IPS DF 19.7 (cell line): ENCODE measurements at places on chromosomes 2 and 18.

DNA sequence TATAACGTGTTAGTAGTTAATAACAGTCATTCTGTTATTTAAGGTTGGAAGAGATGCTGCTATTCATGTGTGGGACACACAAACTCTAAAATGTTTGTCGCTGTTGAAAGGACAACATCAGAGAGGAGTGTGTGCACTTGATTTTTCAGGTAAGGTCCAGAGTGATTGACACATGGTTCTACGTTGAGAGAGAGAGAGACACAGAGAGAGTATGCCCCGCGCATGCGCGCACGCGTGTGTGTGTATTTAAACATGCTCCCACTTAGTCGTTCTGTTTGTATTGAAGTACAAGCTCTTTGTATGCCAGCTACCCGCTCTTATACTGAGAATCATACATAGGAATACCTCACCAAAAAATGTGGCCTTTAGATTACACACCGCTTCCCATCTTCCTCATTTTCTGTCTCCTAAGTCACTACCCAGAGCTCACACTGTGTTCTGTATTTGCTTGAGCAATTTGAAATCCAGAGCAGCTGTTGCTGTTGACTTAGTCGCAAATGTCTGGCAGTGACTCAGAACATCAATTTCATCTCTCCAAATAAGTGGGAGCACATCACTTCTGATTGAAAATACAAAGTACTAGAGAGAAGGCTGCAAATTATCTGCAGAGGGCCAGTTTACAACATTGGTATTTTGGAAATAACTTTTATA is 148.1 kb downstream of the EML6 start:
- no peak for DNase-seq

DNA sequence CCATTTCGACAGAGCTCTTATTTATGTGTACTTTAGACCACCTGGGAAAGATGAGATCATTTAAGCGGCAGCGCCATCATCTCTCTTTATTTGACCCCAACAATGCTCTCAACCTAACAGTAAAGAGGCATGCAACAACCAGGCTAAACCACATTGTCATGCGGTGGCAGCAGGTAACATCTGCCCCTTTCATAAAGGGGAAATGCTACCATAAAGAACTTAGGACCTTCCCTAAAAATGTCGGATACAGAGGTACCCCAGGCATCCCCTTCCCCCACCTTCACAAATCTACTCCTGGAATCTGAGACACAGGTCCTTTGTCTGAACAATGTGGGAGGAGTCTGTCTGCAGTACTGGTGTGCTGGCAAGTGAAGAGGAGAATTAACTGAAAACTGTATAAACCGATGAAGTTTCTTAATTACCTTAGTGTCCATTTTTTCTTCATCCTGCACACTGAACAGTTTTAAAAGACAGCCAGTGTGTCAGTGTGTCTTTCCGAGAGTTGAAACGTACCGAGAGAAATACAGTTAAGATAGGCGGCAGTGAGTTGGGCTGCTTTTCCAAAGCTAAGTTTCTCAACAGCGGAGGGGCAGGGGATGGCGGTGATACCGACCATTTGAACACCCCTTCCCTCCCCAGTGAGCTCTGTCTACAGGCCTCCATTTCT is 1.9 kb downstream of the MEX3C start:
- peak; percentile 63 for DNase-seq

- DNase-seq: no peak
These were observed 4.2 kb upstream of the ODC1 start for GRCh38 chr2:10452312-10452711.

- no peak for DNase-seq
These were observed 235.9 kb downstream of the KLHL29 start for GRCh38 chr2:23620841-23621341.

DNA sequence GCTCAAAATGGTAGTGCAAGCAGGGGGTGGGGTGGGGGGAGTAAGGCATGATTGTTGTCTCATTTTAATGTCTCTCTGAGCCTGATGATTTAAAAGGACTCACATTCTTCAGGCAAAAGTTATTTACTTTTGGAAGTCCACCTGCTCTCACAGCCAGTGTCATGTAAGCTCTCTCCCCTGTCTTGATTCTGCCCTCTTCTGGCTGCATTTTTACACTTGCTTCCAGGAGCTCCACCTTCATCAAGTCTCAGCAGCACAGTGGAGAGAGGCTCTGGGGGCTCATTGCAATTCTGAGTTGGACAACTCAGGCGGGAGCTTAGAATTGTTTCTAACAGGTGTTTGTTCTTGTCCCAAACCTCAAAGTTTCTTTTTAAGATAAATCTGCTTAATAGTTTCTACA is 39.2 kb downstream of the GNAL start:
- DNase-seq: no peak

- no peak for DNase-seq
These were observed 8.8 kb downstream of the RALB start for GRCh38 chr2:120261387-120262006.

DNA sequence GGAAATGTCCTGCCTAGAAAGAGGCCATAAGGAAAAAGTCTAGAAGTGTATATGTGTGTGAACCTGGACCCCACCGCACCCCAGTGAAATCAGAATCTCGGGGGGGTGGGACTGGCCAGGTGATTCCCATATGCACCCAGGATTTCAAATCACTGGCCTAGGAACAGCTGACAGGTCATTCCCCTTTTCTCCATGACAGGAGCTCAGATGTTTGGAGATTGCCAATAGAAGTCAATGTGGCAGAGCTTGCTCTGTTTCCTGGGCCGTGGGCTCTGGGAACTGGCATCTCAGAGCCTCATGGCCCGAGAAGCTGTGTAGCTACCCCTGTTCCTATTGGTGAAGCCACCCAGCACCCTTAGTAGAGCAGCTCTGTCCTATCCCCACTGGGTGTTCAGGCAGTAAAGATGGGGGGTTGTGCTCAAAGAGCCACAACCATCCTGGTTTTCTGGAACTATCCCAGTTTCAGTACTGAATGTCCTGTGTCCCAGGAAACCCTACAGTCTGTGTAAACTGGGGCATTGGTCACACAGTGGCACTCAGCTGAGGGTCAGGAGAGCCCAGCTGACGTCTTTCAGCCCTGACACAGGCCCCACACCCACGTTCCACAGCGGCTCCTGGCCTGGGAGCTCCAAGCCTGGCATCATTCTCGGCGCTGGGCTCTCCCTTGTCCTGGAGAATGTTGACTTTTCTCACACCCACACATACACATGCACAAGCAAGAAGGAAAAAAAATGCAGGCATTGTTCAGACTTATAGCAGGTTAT is 18.9 kb downstream of the GNLY start:
- no peak for DNase-seq

DNA sequence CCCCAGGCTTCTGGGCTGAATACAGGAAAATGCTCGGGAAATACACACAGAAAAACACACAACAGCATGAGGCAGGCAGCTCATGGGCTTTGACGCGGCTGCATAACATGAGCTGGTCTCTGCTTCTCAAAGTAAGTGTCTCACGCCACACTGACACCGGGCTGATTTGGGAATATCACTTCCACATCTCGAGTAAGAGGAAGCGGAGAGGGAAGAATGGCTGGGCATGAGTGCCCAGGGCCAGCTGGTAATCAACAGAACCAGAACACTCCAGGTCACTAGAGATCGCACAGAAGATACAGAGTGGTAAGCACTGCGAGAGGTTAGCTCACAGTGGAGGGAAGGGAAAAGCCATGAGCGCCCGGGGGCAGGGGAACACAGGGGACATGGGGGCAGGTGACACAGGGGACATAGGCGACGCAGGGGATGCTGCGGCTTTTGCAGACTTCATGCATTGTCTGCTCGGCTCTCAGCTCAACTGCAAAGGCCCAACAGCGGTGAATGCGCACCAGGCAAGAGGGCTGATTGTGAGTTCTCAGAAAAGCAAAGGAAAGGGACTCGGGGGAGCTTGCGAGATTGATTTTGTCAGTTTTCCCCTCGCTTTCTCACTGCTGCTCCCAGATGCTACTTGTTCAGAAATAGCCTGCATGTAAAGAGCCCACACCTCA is 141.4 kb downstream of the MBP start:
- no peak for DNase-seq

- no peak for DNase-seq
These were observed 73.4 kb downstream of the UBR3 start for GRCh38 chr2:169900686-169901085.

GRCh38 chr2:63613391-63613901 is 24.7 kb downstream of the MDH1 start:
- no peak for DNase-seq

DNA sequence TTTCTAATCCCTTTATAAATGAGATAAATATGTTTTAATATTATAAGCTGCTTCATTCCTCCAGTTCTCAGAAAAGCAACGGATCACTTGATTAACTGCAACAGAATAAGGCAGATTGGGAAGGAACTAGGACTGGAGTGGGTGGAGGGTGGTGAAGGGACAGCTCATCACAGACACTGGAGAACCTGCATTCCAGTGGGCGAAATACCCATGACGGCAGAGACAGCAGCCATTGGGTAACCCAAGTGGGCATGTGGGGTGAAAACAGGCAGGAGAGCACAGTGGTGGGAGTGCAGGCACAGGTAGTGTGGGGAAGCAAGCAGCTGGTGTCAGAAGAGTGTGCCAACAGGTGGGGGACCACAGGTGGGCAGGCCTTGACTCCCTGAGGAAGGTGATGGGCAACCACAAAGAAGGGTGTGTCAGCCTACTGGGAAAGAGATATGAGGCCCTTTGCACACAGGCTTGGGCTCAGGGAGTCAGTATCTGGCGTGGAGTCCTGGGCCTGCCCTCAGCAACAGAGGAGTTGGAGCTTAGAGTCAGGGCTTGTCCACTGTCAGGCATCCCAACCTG is 27.2 kb downstream of the DPYSL5 start:
- DNase-seq: no peak

DNA sequence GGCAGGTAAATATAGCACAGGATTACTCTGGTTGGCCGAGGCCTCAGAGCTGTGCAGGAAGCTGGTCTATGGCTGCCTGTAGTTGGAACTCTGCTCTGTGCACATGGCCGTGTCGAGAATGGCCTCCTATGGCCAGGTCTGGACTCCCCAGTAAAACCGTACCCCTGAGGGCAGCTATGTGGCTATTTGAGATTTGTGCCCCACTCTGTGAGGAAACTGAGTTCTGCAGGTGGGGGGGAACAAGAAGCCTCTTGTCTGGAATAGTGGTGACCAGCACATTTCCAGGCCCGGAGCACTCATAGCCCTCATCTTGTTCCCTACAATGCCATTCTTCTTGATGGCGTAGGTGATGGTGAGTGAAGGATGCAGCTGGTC is 15.0 kb upstream of the TEX51 start:
- DNase-seq: no peak

- DNase-seq: no peak
These were observed 253.9 kb upstream of the KLHL29 start for GRCh38 chr2:23131066-23131575.

DNA sequence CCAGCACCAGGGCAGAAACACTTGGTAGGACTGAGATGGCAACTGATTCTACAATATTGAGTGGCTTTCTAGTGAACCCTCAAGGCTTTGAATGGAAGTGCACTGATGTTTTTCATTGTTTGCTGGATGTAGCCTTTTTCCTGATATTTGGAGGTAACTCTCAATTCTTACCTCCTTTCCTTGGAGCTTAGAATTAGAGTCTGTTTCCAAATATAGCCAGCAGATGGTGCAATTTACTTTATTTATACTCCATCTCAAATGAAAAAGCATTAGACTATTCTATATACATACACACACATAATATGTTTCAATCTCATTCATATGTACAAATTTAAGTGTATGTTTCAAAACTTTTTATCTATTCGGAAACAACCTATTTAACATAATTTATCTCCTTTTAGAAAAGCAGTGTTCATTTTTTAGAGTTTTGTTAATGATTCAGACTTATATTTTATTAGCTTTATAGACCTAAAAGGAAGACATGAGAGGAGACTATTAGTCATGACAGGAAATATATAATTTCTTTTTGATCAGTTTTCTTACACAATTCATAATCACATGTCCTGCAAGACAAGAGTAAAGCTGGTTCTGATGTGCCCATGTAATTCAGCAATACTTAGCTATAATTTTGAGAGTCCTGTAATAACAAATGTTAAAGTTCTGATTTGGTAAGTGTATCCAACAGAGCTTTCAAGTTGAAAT is 124.8 kb downstream of the NUP35 start:
- DNase-seq: no peak

DNA sequence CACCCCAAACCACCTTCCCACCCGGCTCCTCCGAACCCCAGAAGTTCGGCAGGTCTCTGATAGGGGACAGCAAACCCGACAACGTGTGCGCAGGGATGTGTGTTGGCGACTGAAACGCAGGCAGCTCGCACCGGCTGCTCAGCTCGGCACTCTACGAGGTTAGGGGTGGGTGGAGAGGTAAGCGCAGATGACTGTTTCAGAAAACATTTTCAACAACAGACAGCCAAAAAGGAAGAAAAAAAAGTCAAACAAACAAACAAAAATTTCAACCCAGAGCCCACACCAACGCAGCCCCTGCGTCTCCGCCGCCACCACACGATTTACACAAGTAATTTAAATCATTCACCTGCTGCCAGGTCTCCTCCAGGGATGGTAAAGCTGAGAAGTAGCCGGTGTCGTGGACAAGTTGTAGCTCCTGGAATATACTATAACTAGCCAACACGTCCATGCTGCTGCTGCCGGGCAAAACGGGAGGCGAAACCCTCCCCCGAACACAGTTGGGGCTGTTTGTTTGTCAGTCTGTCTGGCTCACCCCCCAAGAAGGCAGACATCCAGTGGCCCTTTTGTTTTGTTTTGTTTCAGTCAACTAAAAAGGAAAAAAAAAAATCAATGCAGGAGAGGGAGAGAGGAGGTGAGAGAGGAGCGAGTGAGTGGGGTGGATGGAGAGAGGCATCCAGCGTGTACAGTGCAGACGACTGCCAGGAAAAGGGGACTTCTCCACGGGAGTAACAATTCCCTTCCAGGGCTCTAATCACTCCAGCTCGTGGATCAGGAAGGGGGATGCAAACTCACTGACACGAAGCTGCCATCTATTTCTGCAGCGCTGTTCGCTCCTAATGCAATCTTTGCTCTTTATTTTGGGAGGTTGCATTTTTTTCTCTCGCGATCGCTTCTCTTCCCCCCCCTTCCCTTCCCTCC is at the start of gene KLF7:
Gene KLF7 (minus strand): TSS at position 828 of the 918 bp plus-strand sequence. CDS start 380 bp downstream, at position 448.
- DNase-seq: no peak
